ENCODE measurements at places on chromosomes 16 and 17.

DNA sequence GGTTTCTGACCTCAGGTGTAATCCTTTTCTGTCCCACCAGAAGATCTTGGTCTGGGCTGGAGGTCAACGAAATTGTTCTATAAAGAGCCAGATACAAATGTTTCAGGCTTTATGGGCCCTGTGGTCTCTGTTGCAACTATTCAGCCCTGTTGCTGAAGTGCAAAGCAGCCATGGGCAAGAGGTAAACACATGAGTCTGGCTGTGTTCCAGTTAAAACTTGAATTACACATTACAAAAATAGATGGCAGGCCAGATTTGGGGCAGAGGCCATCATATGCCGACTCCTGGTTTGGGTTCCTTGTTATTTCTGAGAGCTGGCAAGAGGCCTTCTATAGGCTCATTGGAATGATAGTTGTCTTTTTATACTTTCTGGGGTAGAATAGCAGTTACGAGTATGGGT lies 114.4 kb downstream of the SDR42E1 start:
- no peak for DNase-seq

DNA sequence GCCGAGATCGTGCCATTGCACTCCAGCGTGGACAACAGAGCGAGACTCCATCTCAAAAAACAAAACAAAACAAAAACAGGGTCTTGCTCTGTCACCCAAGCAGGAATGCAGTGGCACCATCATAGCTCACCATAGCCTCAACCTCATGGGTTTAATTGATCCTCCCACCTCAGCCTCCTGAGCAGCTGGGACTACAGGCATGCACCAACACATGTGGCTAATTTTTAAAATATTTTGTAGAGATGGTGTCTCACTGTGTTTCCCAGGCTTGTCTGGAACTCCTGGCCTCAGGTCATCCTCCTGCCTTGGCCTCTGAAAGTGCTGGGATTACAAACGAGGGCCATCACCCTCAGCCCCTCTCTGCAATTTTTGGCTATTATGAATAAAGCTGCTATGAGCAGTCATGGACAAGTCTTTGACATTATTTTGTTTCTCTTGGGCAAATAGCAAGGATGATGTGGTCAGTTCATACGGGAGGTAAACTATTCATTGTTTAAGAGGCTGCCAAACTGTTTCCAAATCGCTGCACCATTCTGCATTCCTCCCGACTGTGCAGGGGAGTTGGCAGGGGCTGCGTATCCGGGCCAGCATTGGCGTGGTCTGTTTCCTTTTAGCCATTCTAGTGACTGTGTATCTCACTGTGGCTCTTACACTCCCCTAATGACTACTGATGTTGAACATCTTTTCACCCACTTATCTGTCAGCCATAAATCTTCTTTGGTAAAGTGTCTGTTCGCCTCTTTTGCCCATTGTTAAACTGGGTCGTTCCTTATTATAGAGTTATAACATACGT lies 21.1 kb downstream of the EIF4A3 start:
- no peak for DNase-seq

GRCh38 chr16:71917900-71918299 lies 22.6 kb downstream of the IST1 start:
- no peak for DNase-seq

DNA sequence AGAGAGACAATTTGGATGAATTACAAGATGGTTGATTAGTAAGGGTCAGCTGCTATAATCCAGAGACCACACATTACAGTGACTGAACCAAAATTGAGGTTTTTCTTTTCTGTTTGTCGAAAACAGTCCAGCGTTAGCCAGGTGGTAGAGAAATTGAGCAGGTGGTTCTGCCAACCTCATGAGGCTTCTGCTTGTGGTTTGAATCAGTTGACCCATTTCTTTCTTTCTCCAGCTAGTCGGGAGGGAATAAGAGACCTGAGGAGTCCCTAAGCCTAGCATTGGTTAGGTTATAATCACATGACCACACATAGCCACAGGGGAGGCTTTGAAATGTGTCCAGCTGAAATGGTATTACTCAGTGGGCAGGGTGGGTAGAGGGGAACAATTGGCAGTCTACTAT lies 504.6 kb downstream of the HS3ST4 start:
- DNase-seq: no peak

GRCh38 chr17:19433255-19433654 lies 22.2 kb downstream of the RNF112 start:
- no peak for DNase-seq

GRCh38 chr16:1474082-1474795 lies 589 bp downstream of the CLCN7 start:
- no peak for DNase-seq

GRCh38 chr17:5557485-5557884 lies 26.8 kb downstream of the NLRP1 start:
- DNase-seq: no peak

GRCh38 chr17:17859909-17860765 lies 23.4 kb upstream of the SREBF1 start:
- peak; percentile 64 for DNase-seq

DNA sequence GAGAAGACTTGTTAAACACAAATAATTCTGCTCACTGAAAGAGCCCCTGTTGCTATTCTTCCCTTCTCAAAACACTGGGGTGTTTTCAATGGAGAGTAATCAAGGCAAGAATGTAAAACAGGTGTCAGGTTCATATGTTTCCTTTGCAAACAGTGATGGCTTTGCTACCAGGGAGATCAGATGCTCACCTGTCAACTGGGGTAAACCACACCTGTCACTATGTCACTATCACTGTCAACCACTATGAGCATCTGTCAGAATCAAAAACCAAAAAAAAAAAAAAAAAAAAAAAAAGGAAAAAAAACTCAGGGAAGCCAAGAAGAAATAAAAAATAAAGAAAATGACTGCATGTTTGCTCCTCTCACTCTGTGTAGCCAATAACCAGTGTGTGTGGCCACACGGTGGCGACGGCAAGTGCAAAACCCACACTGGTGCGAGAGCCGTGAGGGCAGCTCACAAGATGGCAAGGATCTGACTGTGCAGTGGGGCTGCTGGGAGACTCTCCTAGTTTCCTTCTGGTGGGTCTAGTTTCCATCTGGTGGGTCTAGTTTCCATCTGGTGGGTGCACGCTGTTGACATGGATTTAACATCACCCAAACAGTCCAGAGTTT lies 22.7 kb downstream of the USP22 start:
- DNase-seq: peak; percentile 39

- DNase-seq: no peak
Measured at GRCh38 chr16:83211711-83212110, 584.9 kb downstream of the CDH13 start.

DNA sequence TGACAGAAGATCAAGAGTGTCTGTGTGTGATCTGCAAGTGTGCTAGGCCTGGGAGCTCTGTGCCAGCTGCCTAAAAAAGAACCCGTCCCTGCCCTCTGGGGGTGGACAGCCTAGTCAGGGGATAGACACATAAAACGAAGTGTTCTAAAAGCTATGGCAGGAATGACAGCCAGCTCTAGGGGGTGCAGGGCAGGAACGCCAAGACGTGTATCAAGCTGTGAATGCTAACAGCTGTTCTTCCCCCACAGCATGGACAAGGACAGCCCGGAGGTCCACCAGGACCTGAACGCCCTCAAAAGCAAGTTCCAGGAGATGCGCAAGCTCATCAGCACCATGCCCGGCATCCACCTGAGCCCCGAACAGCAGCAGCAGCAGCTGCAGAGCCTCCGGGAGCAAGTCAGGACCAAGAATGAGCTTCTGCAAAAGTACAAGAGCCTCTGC lies 5.1 kb downstream of the RASD1 start:
- DNase-seq: no peak

DNA sequence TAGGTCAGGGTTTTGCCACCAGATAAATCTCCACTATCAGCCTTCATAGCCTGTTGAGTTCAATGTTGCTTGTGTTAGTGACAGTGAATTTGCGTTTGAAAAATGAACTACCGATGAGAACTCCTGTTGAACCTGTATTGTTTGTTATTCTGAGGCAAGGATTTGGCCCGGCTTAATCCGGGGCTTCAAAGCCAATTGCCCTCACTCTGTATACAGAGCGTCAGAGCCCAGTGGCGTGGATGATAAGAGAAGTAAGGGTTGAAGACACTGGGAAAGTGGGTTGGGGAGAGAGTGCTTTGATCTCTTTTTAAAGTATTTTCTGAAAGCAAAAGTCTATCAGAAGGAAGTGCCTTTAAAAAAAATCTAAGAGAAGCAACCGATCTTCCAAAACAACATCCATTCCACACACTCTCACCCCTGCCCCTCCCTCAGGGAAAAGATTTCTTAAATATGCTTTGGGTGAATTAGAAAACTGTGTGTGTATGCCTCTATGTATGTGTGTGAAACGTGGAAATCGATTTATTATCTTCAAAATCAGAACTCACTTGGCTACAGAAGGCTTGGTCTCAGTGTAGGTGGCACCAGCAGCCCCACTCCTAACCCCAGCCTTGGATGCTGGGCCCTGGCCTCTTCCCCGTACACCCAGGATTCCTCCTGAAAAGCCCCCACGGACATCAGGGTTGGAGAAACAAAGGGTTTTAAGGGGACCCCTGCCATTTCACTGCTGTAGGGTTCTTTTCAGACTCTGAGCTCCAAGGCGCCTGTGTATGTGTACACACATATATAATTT lies 8.8 kb downstream of the TBX4 start:
- no peak for DNase-seq

GRCh38 chr17:50841277-50841948 lies 6.0 kb downstream of the WFIKKN2 start:
- no peak for DNase-seq

- no peak for DNase-seq
Measured at GRCh38 chr16:84351630-84352029, 16.7 kb upstream of the ATP2C2 start.

GRCh38 chr17:37820995-37821713 lies 76.3 kb upstream of the HNF1B start:
- no peak for DNase-seq

DNA sequence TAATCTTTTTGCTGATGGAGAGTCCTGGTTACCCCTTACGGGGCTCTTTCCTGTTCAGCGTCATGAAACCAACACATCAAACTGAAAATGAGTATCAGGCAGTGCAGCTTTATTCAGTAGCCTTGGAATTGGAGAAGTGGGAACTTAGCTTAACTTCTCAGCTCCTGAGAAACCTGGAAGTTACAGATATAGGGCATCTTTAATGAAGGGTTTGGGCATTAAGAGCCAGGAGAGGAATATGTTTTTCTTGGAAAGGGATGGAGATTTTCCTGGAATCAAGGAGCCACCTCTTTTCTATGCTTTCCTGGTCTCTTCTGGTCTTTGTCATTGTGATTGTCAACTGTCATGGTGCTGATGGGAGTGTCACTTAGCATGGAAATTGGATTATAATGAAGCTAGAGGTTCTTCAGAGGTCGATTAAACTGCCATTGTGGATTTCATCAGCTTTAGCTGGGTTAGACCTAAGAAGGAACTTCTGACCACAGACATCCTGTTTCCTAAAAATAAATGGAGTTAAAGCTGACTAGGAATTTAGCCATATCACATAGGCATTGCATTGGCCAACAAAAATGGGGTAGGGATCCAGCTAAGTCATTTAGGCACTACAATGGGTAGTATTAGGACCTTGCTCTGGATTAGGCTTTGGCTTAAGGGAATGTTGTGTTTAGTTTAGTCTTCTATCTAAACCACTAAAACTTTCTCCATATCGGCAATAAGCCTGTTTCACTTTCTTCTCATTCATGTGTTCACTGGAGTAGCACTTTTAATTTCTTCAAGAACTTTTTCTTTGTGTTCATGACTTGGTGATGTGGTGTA lies 186.4 kb downstream of the BCAS3 start:
- no peak for DNase-seq

DNA sequence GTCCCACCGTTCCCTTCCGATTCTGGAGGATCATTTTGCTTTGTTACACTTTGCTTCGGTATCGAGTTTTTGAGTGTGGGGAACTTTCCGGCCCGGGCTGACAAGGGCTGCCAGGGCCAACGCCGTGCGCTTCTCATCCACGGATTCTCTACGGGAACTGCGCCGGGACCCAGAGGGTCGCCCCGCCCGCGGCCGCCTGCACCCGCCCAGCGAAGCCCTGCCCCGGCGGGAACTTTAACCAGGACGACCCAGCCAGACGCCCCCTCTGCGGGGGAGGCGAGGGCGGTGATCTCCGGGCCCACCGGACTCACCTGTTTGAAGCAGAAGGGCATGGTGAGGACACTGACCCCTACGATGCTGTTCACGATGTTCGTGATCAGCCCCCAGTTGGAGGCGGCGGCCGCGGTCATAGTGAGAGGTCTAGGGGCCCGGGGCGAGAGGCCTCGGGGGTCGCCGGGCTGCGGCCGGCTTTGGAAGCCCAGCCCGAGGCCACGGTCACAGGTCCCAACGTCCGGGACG lies 536 bp downstream of the SLC38A10 start:
- DNase-seq: no peak

DNA sequence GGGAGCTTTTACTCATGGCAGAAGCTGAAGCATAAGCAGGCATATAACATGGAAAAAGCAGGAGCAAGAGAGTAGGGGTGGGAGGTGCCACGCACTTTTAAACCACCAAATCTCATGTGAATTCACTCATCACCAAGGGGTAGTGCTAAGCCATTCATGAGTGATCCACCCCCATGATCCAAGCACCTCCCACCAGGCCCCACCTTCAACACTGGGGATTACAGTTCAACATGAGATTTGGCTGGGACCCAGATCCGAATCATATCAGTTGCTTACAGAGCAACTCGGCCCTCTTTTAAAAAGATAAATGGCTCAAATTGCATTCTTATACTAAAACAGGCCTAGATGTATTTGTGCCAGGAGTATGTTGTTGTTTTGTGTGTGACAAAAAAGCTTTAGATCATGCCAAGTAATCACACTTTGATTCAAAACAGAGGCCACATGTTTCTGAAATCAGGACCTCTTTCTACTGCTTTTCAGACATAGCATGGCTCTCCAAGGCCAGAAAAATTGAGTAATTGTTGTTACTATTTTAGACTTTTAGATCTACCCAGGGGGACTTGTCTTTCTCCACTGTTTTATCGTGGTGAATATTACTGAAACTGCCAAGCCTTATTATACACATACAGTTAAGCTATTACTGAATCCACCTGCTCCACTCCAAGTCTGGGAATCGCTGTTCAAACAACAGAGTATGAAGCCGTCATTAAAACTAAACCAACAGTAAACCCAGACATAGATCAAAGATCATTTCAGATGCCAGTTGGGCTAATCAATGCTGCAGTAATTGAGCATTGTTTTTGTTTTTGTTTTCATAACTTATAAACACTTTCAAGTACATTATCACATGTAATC lies 163.3 kb downstream of the KCNJ2 start:
- DNase-seq: no peak

DNA sequence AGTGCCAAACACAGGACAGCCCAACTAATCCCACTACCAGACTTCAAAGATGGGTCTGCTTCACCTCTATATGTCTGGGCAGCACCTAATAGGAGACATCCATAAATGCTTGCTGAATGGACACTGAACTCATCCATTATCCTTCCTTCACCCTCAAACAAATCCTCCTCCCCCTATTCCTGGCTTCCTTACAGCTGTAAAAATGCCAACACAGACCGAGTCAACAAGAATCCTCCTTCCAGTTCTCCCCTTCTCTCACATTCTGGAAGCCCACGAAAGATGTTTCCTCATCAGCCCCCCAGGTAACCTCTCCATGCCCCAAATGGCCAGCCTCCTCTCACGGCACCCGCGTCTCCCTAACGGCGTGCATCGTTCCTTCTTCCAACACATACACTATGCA lies 12.3 kb downstream of the PELP1 start:
- DNase-seq: no peak

GRCh38 chr16:3038256-3038655 lies 1.5 kb upstream of the BICDL2 start:
- no peak for DNase-seq

All from stimulated activated CD4-positive, alpha-beta T cell treated with anti-CD3 and anti-CD28 coated beads, Interleukin-1b, Interleukin-23, amount 100 ng/mL, for 48 hours (primary cell).